ENCODE measurements at places on chromosomes 1 and 21.

DNA sequence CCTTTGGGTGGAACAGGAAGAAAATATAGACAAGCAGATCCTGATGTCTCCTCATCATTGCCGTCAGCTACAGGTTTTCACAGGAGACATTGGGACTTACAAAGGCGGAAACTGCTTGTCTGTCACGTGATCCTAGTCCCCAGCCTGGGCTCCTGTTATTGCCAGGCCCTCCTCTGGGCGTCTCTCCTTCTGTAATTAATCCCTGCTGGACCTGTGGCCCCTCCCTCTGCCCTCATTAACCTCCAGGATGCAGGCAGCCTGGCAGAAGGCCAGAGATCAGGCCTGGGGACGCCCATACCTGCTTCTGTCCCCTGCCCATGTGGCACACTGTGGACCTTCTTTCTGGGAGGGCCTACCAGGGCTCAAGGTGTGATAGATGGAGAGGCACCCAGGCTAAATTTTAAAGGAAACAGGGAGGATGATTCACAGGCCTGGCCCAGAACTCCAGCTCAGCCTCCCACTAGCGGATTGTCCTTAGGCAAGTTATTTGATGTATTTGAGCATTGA lies 2.4 kb downstream of the S100A5 start:
- no peak for DNase-seq

GRCh38 chr1:36086529-36087232 lies 2.0 kb upstream of the ADPRS start:
- DNase-seq: no peak

GRCh38 chr21:36436829-36437744 lies 42.8 kb downstream of the CLDN14 start:
- no peak for DNase-seq

DNA sequence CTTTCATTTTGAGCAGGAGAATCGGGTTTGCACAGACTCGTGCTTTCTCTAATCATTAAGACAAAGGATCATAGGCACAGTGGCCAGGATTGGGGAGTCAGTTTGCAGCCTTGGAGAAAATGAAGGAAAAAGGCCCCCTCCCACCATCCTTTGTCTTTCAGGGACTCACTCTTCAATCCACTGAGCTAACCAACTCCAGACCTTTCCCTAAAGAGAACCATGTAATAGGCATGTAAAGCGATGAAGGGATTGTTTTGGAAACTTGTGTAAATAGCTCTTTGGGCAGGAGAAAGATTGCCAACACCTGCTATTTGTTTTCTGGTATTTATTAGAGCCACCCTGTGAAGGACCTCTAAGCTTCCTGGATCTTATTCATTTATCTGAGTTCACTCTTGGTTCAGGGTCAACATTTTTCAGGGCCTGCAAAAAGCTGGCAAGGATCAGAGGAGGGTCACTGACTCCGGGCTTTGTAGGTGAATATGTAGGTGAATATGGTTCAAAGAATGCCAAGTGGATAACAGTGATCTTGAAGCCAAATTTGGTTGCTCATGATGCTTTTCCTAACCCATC lies 192.6 kb upstream of the FGGY start:
- no peak for DNase-seq

DNA sequence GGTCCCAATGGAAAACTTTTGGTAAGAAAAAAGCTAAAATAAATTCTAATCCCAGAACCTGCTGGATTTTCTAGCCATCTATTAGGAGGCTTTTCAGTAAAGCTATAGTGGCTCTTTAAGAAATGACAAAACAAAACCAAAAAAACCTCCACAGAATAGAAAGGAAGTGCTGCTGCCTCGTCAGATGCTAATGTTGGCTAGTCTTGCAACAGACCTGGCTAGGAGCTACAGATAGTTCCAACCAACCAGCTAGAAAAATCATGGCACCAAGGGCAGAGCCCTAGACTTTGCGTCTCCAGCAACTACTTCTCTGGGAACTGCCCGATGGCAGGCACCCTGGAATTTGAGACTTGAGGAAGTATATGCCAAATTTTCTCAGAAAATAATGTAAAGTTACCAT lies 7.6 kb downstream of the CD101 start:
- DNase-seq: no peak

- DNase-seq: no peak
Measured at GRCh38 chr1:229282295-229282823, 11.4 kb downstream of the RAB4A start.

- peak; percentile 44 for DNase-seq
Measured at GRCh38 chr1:174743654-174744561, 255.8 kb upstream of the CACYBP start.

- no peak for DNase-seq
Measured at GRCh38 chr1:178942285-178943198, 71.7 kb upstream of the ANGPTL1 start.

GRCh38 chr1:54542120-54542961 lies 5.7 kb upstream of the ACOT11 start:
- DNase-seq: peak; percentile 43

DNA sequence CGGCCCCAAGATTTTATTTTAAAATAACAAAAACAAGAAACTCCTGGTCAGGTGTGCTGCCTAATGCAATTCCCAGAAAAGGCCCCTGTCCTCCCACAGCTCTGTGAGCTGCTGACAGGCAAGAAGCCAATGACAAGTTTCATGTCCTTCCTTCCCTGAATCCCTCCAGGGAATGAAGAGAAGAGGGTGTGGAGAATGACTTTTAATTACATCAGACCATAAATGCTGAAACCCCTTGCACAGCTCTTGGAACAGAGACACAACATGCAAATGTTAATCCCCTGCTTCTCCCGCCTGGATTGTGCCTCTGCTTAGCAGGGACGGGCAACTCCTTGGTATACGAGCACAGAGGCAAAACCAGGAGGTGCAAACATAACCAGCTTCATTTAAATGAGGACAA lies 228.1 kb upstream of the CAMK1G start:
- no peak for DNase-seq

GRCh38 chr1:107460035-107460434 lies 319.2 kb downstream of the NTNG1 start:
- no peak for DNase-seq

- no peak for DNase-seq
Measured at GRCh38 chr1:42176902-42177519, 12.5 kb upstream of the GUCA2A start.

- DNase-seq: no peak
Measured at GRCh38 chr1:223707256-223708000, 4.9 kb upstream of the CAPN2 start.

DNA sequence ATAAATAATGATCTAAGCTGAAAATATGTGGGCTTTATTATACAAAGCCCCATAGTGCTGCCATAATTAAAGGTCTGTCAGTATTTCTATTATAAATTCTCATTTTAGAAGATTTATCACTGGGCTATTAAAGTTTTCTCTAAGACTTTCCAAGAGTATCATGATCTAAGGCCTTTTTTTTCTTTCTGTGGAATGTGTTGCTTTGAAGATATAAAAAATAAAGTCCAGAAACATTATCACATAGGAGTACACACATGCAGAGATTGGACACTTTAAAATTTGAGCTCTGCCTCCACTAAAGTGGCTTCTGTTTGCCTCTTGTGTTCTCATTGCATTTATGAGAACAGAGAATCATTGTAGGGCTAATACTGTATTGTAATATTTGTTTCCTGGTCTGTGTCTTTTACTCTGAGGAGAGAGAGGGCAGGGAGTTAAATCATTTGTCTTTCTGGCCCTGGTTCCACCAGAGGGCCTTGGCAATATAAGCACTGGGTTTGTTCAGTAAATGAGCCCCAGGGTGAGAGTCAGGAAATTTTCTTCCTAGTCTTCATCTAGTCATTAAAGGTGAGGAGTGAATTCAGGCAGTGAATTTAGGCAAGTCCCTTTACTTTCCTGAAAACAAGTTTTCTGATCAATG lies 70.2 kb downstream of the NFIA start:
- no peak for DNase-seq

DNA sequence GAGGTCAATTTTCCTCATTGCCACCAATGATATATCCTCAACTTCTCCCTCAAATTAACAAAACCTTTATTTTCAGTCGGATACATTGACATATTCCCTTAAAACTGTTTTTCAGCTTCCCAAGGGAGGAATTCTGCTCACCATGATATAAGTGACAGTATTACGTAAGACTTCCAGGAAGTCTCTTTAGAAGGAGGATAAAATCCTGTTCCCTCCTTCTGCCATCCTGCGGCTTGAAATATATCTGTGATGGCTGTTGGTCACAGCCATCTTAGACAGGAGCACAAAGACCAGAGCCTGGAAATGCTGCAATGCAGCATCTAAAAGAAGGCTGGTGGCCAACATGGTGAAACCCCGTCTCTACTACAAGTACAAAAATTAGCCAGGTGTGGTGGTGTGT lies 270.4 kb downstream of the GPATCH2 start:
- no peak for DNase-seq

- no peak for DNase-seq
Measured at GRCh38 chr1:198268784-198269645, 112.2 kb downstream of the NEK7 start.

GRCh38 chr1:89710498-89711139 lies 77.7 kb downstream of the LRRC8C start:
- DNase-seq: no peak

DNA sequence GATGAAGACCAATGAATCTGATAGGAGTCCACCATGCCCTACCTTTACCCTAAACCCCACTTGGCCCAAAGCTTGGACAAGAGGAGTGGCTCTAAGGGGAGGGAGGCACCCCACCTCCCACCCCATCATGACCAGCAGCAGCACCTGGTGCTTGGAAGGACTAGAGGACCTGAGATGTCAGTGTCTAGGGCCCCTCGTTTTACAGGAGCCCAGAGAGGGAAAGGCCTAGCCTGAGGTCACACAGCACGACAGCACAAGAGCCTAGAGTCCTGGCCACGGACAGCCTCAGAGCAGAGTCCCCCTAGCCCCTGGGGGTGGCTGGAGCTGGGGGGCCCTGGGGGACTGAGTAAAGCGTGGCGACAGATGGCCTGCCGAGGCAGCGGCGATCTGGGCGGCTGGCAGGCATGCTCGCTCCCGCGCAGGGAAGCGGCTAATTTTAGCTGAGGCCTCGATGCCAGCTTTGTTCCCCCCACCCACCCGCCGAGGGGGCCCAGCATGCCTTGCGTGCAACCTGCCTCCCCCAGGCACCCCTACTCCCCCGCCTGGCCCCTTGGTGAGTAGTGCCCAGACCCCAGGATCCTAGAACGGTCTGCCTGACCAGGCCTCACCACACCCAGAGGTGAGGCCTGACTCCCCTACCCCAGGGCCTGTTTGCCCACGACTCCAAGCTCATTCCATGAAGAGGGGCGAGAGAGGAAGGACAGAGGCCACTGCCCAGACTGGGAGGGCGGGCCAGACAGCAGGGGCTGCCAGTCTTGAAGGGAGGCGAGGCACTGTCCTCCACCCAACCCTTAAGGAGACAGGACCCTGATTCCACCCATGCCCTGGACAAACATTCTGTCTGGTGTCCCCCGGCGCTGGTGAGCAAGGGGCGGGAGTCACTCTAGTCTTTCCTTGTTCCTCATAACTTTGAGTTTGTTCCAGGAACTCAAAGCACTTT lies 39.0 kb downstream of the AHDC1 start:
- no peak for DNase-seq

GRCh38 chr1:21821385-21822019 lies 9.4 kb downstream of the LDLRAD2 start:
- DNase-seq: no peak

DNA sequence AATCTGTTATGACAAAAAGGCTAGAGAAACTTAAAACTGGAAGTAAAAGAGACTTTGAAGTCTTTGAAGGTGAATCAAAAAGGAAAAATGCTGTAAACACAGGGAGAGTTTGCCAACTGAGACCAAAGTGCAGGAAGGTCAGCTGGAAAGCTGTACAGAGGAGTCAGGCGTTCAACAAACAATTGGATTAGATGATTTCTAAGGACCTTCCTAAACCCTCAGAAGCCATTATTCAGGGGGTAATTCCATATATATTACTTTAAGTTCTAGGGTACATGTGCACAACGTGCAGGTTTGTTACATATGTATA lies 156.8 kb downstream of the ZBTB18 start:
- DNase-seq: no peak

GRCh38 chr21:45234965-45235364 lies 52.7 kb downstream of the POFUT2 start:
- DNase-seq: no peak

DNA sequence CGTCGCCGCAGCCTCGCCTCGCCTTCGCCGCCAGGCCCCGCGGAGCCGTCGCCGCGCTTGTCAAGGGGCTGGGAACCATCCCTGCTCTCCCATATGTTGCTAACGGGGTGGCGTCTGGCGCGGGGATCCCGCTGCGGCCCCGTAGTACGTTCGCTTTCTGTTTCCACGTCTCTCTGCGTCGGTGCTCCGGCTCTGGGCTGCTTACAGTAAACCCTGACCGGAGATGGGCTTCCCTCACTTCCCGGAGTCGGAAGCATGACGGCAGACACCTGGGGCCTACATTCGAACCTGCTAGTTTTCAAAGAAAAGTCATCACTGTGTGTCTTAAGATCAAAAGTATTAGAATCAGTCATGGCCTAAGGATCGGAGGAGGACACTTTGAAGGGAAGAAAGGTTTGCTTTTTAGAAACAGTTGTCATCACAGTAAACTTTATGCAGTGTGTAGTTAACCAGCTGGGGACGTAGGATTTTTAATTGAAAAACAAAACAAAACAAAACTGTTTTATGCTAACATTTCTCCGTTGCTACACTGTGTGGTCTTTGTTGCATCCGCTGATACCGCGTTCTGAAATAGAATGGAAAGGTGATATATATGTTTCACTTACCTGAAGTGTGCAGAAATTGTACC lies 69.0 kb downstream of the SLC35A3 start:
- DNase-seq: peak; percentile 11

DNA sequence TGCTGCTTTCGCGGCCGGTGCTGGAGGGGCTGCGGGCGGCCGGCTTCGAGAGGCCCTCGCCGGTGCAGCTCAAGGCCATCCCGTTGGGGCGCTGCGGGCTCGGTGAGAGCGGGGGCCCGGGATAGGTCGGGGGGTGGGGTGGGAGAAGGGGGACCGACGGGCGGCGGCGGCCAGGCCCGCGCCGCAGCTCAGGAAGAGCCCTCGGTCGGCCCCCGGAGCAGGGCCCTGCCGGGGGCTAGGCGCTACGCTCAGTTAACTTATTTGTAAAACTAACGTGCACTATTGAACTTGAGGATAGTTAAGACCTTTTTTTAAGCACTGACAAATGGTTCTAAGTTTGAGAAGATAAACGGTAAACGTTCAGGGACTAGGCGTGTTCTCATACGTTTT lies 418 bp downstream of the DDX20 start:
- no peak for DNase-seq

DNA sequence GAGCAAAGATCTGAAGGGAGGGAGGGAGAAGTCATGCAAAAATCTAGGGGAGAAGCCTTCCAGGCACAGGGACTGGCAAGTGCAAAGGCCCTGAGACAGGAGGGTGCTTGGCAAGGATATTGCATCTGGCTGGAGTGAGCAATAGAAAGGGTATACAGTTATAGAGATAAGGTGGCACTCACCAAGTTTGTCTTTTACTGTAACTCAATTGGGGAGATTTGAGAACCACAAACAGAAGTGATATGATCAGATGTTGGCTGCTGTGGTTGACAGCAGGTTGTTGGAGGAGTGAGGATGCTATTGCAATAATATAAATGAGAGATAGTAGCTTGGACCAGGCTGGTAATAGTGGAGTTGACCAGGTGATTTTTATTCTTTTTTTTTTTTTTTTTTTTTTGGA lies 25.6 kb downstream of the MCOLN3 start:
- no peak for DNase-seq

DNA sequence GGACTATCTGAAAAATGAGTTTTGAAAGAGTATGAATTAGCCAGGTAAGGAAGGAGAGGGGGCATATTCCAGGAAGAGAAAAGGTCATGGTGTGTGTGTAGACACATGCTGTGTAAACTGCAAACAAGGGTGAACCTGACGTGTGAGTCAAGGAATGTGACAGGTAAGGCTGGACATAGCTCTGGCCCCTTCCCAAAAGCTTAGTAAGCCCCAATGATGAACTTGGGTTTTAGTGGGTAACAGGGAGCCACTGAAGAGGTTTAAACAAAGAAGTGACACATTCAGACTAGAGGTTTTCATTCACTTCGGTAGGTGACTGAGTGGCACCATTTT lies 36.7 kb downstream of the EGLN1 start:
- DNase-seq: no peak
